ENCODE measurements at places on chromosomes 7 and 10. TPM values are rescaled to one million over a fixed set of nuclear protein-coding genes. Genes with fewer than 3 reads are reported as not detected.
A peak's percentile ranks its signal among the peaks of the same experiment; 100 is the strongest.

- DNase-seq, result peak; percentile 91
- H3K4me1 ChIP-seq, result no peaks in the 10 kb centered on the region
- no peak overlapping the region for H3K27ac ChIP-seq
- H3K27me3 ChIP-seq, result no peaks in the 10 kb centered on the region
These were observed 208.6 kb upstream of the CCDC6 start for GRCh38 chr10:60114765-60115586.

- DNase-seq, result no peak
- H3K27ac ChIP-seq, result peak overlapping the region; percentile 96
- no peaks in the 10 kb centered on the region for H3K36me3 ChIP-seq
- no peaks in the 10 kb centered on the region for H3K27me3 ChIP-seq
- H3K4me3 ChIP-seq, result peak overlapping the region; percentile 8
These were observed 74.1 kb downstream of the CRPPA start for GRCh38 chr7:16347066-16347826.

- H3K27me3 ChIP-seq, result no peaks in the 10 kb centered on the region
- no peak for DNase-seq
- no peak overlapping the region for H3K27ac ChIP-seq
- no peak overlapping the region for H3K4me3 ChIP-seq
These were observed 49.1 kb downstream of the STAM start for GRCh38 chr10:17693009-17693408.

GRCh38 chr7:88040694-88041093 lies 106.6 kb downstream of the ADAM22 start:
- no peaks in the 10 kb centered on the region for H3K4me1 ChIP-seq
- H3K36me3 ChIP-seq, result no peaks in the 10 kb centered on the region
- H3K4me3 ChIP-seq, result no peak overlapping the region
- no peaks in the 10 kb centered on the region for H3K27me3 ChIP-seq
- no peak overlapping the region for H3K27ac ChIP-seq

GRCh38 chr7:70040970-70041766 lies 442.9 kb downstream of the AUTS2 start:
- H3K27ac ChIP-seq, result no peak overlapping the region
- DNase-seq, result peak; percentile 70
- H3K36me3 ChIP-seq, result no peaks in the 10 kb centered on the region
- peaks cover 18% of the 10 kb centered on the region for H3K4me1 ChIP-seq

GRCh38 chr7:25951414-25952260 lies 200.4 kb upstream of the NFE2L3 start:
- H3K27me3 ChIP-seq, result no peaks in the 10 kb centered on the region
- H3K27ac ChIP-seq, result peak overlapping the region; percentile 55
- peak; percentile 13 for DNase-seq
- H3K4me1 ChIP-seq, result peaks cover 8% of the 10 kb centered on the region
- H3K36me3 ChIP-seq, result no peaks in the 10 kb centered on the region
- peak overlapping the region; percentile 95 for H3K4me3 ChIP-seq

GRCh38 chr7:151724920-151725584 lies 151.9 kb downstream of the PRKAG2 start:
- no peak overlapping the region for H3K27ac ChIP-seq
- H3K27me3 ChIP-seq, result no peaks in the 10 kb centered on the region
- no peak for DNase-seq
- no peak overlapping the region for H3K4me3 ChIP-seq
- H3K4me1 ChIP-seq, result peaks cover 73% of the 10 kb centered on the region

DNA sequence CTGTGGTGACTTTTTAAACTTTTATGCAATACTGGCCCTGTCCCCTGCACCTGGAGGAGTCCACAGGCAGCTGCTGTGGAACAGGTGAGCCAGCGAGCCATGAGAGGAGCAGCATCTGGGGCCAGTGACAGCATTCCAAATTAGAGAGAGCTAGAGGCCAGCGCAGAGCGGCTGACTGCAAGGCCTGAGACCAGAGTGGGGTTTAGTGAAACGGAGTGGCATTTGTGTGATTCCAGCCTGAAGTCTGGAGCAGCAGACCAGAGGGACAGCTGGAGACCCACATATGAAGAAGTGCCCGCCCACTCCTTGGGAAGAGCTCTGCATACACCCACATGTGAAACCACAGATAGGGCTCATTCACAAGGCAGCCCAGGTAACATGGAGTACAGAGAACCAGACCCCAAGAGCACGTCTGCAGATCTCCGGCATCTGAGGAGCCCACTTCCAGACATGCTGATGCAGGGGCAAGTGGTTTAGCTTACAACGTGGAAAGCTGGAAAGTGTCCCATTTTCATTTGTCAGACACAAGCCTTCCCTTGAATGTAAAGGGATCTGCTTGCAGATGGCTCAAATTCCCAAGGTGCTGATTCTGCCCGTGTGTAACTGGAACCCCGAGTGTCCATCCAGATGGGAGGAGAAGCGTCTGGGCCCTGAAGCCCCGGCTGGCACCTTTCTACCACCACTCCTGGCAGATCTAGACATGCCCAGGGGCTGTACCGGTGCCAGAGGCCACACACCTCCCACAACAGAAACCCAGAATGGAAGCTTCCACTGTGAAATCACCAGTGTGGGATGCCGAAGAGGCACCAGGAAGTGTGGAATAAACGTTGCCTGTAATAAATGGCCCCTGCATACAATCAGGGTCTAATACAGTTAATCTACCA lies 256.0 kb upstream of the TCERG1L start:
- no peak overlapping the region for H3K4me3 ChIP-seq
- H3K27me3 ChIP-seq, result no peaks in the 10 kb centered on the region
- no peak for DNase-seq

DNA sequence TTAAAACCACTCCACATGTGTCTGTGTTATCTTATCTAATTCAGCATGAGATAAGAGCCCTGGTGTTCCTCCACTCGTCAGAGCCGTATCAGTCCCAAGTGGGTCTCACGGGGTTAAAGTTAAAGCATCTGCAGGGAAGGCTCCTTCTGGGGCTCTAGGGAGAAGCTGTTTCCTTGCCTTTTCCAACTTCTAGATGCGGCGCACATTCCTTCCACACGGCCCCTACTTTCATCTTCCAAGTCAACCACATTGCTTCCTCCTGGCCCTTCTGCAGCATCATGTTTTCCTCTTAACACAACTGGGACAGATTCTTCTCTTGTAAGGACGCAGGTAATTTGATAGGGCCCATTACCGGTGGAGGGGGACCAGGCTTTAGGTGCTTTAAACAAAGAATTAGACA lies 620.1 kb upstream of the DPP6 start:
- H3K4me1 ChIP-seq, result no peaks in the 10 kb centered on the region
- no peak overlapping the region for H3K4me3 ChIP-seq
- no peaks in the 10 kb centered on the region for H3K27me3 ChIP-seq
- H3K36me3 ChIP-seq, result no peaks in the 10 kb centered on the region

- H3K4me3 ChIP-seq, result no peak overlapping the region
- no peak for DNase-seq
- H3K4me1 ChIP-seq, result no peaks in the 10 kb centered on the region
- no peaks in the 10 kb centered on the region for H3K36me3 ChIP-seq
These were observed 174.6 kb upstream of the ITGB1 start for GRCh38 chr10:33132626-33133025.

DNA sequence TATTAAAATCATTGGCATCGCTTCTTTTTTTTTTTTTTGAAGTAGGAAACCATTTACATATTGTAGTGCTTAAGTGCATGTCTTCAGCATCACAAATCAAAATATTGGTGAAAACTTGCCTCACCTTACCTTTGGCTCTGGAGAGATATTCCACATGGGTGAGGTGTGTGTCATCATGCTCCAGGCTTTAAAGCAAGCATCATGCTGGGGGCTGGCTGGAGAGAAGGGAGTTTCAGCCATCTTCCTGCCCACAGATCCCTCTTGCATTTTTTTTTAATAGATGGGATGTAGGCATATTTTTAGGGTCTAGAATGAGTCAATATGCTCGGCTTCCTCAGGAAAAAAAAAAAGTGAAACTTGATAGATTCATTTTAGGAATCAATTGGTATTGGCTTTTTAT lies 2.3 kb upstream of the INSYN2A start:
- no peak overlapping the region for H3K27ac ChIP-seq
- no peak for DNase-seq

DNA sequence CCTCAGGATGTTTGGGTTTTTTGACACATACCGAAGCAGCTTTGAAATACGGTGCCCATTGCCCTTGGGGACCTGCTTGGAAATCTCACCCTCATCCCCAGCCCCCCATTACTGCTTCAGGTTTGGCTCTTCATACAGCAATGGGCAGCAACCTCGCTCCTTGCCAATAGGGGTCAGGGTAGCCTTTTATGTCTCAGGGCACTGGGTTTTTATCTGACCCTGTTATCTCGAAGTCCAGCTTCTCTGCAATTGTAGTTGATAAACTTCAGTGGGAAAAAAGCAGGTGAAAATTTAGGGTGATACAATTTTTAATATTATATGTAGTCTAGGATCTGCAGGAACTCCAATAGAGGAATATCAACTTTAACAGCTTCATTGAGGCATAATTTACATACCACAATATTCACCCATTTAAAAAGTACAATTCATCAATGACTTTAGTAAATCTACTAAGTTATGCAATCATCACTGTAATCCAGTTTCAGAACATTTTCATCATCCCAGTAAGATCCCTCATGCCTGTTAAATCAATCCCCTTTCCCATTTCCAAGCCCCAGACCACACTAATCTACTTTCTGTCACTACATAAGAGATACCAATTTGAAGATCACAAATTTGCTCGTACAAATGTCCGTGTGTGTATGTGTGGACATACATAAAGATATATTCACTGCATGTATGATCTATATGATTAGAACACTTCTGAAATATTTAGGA lies 386.2 kb downstream of the KCNMA1 start:
- no peak overlapping the region for H3K27ac ChIP-seq
- H3K36me3 ChIP-seq, result no peaks in the 10 kb centered on the region
- H3K4me3 ChIP-seq, result no peak overlapping the region
- DNase-seq, result peak; percentile 44
- peaks cover 12% of the 10 kb centered on the region for H3K27me3 ChIP-seq

DNA sequence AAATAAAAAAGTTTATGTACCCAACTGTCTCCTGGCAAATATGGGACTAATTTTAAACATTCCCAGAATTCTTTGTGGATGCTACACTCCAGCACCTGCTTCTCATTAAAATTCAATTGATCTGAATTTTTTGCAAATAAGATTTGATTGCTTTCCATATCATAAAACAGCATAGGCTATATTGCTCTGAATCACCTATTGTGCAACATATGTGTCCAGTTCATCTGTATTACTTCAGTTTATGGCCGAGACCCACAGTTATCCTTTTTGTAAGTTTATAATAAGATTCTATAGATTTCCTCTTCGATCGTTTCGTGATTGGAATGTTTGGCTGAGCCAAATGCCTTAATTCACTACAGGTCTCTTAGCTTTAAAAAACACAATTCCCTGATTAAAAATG lies 351.1 kb downstream of the TFEC start:
- H3K4me3 ChIP-seq, result no peak overlapping the region

- H3K27me3 ChIP-seq, result no peaks in the 10 kb centered on the region
- H3K36me3 ChIP-seq, result no peaks in the 10 kb centered on the region
- no peak for DNase-seq
- H3K27ac ChIP-seq, result no peak overlapping the region
- H3K4me1 ChIP-seq, result no peaks in the 10 kb centered on the region
These were observed 503.3 kb downstream of the SORCS1 start for GRCh38 chr10:106661133-106661766.

AS3MT gene
- polyA plus RNA-seq, result 6.6 TPM

GPER1 gene
- 1.7 TPM for polyA plus RNA-seq

SEMA3E gene
- 1.9 TPM for polyA plus RNA-seq

Data from cardiac muscle cell (in vitro differentiated cells and primary cell).